ENCODE measurements at places on chromosomes 16 and 17.
A peak's percentile ranks its signal among the peaks of the same experiment; 100 is the strongest.

GRCh38 chr17:4594931-4595684 lies 10.8 kb downstream of the SMTNL2 start:
- peak; percentile 53 for DNase-seq

GRCh38 chr16:67917852-67918236 lies 13.8 kb downstream of the CTRL start:
- no peak for DNase-seq

DNA sequence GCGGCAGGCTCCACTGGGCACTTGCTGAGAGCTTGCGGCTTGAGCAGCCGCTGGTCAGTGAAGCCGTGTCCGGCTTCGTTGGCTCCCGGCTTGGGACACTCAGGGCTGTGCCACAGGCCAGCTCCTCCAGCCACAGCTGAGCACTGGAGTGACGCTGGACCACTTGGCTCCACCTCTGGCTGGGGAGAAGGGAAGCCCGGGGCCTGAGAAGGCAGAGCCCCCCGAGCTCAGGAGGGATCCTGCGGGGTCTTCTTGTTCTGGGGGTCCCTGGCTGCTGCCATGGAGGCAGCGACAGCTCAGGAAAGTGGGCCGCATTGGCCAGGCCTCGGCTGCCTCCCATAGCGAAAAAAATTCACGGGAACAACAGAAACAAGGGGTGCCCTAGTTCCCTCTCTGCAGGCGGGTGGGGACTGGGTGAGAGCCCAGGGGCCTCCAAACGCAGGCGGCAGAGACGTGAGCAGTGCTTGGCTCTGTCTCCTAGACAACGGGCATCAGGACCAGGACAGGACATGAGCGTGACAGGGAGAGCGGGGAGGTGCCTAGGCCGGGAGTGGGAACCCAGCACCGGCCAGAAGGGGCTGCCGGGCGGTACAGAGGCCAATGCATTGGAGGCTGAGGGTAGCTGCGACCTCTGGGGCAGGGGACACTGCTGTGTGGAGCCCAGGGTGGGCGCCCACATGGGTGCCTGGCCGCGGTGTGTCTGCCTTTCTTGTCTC lies 37.7 kb downstream of the SLC7A5 start:
- no peak for DNase-seq

DNA sequence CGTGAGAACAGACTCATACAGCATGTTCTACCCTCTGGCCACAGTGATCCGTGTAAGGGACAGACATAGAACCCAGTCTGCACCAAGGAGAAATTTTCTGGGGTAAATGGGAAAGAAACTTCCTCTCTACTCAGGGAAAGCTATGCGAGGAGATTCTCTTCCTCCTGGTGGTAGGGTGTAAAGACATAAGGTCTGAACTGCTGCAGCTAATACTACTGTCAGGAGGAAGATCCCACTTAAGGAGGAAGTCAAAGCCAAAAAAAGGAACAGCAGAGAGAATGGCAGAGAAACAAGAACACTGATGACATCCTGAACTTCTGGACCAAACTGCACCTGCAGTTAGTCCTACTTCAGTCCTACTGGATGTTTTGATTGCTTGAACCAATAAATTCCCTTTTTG lies 7.1 kb upstream of the TM4SF5 start:
- DNase-seq, result no peak

DNA sequence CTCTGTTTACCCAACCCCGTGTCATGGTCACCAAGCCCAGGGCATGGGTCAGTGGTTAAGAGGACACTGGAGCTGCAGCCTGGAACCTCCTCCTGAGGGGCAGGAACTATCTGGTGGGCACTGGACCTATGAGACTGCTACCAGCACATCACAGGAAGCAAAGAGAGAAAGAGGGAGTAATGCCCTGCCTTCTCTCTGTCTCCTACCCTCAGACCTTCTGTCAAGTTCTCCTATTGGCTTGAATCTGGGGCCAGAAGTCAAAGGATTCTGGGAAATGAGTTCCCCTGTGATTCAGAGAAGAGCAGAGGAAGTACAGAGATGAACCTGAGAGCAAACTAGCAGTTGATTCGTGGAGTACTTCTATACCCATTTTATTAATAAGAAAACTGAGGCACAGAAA lies 123.0 kb upstream of the GNAO1 start:
- no peak for DNase-seq

Data from left colon (tissue), 2 donors.